ENCODE measurements at places on chromosomes 1 and 21.

DNA sequence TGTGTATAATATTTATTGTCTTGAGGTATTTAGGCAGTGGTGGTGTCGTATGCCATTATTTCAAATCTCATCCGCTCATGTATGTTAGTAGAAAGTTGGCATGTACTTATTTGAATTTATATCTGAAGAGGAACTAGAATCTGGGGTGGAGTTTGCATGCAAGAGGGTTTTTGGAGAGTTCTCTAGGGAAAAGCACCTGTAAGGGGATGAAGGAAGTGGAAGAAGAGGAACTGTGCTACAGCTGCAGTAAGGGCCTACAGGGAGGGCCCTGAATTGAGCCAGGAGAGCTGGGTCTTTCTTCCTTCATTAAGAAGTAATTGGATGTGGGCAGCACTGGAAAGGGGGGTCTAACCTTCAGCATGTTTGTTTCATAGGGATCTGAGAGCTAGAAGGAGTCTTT, 197.2 kb downstream of the HMCN1 start:
- no peaks in the 10 kb centered on the region for H3K27me3 ChIP-seq
- H3K4me3 ChIP-seq: no peak overlapping the region
- DNase-seq: no peak
- no peaks in the 10 kb centered on the region for H3K36me3 ChIP-seq

DNA sequence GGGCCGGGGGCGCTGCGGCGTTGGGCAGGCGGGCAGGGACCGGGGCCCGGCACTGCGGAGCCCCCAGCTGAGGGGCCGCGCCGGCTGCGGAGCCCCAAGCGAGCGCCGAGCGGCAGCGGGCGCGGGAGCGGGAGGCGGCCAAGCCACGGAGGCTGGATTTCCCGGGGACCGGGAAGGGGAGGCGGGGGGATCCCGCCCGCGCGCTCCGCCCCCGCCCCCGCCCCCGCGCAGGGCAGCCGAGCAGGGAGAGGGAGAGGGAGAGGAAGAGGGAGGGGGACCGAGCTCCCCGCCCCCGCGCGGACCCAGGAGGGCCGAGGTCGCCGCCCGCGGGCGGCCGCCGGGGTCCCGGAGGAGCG, at the start of gene DLGAP3:
DLGAP3 (minus strand) TSS at position 154 of the 356 bp plus-strand sequence. CDS start 24,267 bp downstream, outside the sequence.
- peaks cover 27% of the 10 kb centered on the region for H3K27me3 ChIP-seq
- no peak for DNase-seq
- no peak within 1 kb of the TSS for H3K27ac ChIP-seq
- H3K4me1 ChIP-seq: peaks cover 7% of the 10 kb centered on the region
- peak within 1 kb of the TSS; percentile 47 for H3K4me3 ChIP-seq

GRCh38 chr1:204721373-204722055, 36.0 kb upstream of the LRRN2 start:
- DNase-seq: no peak
- H3K4me3 ChIP-seq: no peak overlapping the region
- no peaks in the 10 kb centered on the region for H3K36me3 ChIP-seq
- no peak overlapping the region for H3K27ac ChIP-seq

GRCh38 chr1:83033682-83034081, 965.2 kb downstream of the TTLL7 start:
- no peaks in the 10 kb centered on the region for H3K36me3 ChIP-seq
- no peak overlapping the region for H3K27ac ChIP-seq
- H3K27me3 ChIP-seq: no peaks in the 10 kb centered on the region
- no peak overlapping the region for H3K4me3 ChIP-seq
- no peak for DNase-seq
- H3K4me1 ChIP-seq: no peaks in the 10 kb centered on the region

GRCh38 chr1:193558491-193559028, 372.1 kb upstream of the B3GALT2 start:
- peak overlapping the region; percentile 10 for H3K27ac ChIP-seq
- no peaks in the 10 kb centered on the region for H3K27me3 ChIP-seq
- H3K4me1 ChIP-seq: no peaks in the 10 kb centered on the region
- no peak overlapping the region for H3K4me3 ChIP-seq
- no peak for DNase-seq

- H3K4me1 ChIP-seq: no peaks in the 10 kb centered on the region
- H3K27me3 ChIP-seq: no peaks in the 10 kb centered on the region
- DNase-seq: no peak
- no peak overlapping the region for H3K4me3 ChIP-seq
- no peak overlapping the region for H3K27ac ChIP-seq
- H3K36me3 ChIP-seq: no peaks in the 10 kb centered on the region
Observed at GRCh38 chr1:66774438-66774837, 22.2 kb downstream of the DYNLT5 start.

DNA sequence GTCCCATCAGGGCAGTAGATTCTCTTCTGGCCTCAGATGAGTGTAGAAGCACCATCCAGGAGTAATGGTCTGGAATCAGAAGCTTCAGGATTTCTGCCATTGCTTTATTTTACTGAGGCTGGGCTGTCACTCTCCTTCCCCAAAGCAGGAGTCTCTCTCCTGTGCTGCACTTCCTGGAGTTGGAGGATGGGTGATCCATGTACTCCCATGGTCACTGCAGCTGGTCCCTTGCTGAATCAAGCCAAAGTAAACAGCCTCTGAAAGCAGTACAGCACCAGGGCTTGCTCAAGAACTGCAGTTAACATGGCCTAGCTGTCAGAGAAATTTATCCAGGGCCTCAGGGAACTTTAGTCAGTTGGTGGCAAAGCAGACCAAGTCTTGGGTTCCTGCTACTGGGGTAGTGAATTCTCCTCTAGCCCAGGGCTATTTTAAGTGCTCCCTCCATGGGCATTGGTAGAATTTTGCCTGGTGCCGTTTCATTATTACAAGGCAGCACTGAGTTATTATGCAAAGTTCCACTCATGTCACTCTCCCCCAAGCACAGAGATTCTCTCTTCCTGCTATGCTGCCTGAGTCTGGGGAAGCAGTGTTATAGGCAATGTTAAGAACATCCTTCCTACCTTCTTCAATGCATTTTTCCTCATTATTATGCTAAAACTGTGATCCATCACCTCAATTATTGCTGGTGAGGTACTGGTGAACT, 29.5 kb downstream of the DRAM2 start:
- H3K27ac ChIP-seq: no peak overlapping the region
- H3K36me3 ChIP-seq: no peaks in the 10 kb centered on the region
- no peaks in the 10 kb centered on the region for H3K4me1 ChIP-seq
- H3K27me3 ChIP-seq: no peaks in the 10 kb centered on the region
- no peak for DNase-seq

DNA sequence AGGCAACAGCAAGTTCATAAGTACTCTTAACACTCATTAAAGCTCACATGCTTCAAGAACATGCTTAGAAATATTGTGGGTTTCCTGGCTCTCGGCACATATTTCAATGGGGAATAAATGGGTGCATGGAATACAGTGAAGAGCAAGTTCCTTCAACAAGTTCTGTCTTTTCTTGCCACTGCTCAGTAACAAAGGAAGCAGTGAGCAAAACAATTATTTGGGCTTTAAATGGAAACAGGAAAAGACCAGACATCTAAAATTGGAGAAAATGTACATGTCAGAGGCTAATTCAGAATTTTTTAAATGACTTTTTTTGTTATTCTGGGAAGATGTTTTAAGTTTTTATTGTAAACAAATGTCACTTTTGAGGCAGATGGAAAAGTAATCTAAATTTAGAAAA, 478.7 kb downstream of the SETD4 start:
- H3K27ac ChIP-seq: no peak overlapping the region
- H3K27me3 ChIP-seq: no peaks in the 10 kb centered on the region
- no peak for DNase-seq
- no peak overlapping the region for H3K4me3 ChIP-seq

DNA sequence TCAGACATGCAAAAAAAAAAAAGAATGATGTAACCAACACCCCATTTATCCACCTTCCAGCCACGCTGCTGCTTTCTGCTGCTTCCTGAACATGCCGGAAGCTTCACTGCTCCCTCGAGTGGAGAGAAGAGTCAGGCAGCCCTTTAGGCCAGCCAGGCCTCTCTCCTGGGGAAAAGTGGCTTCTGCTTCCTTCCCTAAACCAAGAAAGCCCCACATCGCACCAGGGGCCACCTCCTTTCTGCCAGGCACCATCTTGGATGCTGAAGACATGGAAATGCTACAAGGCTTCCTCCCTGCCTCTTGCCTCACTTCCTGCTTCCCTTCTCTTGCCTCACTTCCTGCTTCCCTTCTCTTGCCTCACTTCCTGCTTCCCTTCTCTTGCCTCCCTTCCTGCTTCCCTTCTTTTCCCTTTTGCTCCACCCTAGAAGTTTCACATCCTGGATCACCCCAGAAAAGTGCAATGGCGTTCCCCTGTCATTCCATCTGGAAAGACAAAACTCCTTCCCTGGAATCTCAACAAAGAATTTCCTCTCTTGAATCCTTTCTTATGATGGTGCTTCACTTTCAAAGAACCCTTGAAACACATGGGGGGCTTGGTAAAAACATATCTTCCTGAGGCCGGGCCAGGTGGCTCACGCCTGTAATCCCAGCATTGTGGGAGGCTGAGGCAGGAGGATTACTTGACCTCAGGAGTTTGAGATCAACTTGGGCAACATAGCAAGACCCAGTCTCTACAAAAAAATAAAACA, 18.7 kb downstream of the TNFRSF8 start:
- H3K4me1 ChIP-seq: peaks cover 6% of the 10 kb centered on the region
- H3K4me3 ChIP-seq: no peak overlapping the region
- no peak for DNase-seq
- no peaks in the 10 kb centered on the region for H3K36me3 ChIP-seq
- no peaks in the 10 kb centered on the region for H3K27me3 ChIP-seq
- H3K27ac ChIP-seq: no peak overlapping the region

- H3K4me1 ChIP-seq: no peaks in the 10 kb centered on the region
- H3K36me3 ChIP-seq: no peaks in the 10 kb centered on the region
- no peaks in the 10 kb centered on the region for H3K27me3 ChIP-seq
- H3K4me3 ChIP-seq: no peak overlapping the region
Observed at GRCh38 chr1:119815361-119815760, 4.1 kb upstream of the REG4 start.
